Mesothelial cell of epicardium (in vitro differentiated cells): ENCODE measurements at places on chromosomes 5 and 9.

DNA sequence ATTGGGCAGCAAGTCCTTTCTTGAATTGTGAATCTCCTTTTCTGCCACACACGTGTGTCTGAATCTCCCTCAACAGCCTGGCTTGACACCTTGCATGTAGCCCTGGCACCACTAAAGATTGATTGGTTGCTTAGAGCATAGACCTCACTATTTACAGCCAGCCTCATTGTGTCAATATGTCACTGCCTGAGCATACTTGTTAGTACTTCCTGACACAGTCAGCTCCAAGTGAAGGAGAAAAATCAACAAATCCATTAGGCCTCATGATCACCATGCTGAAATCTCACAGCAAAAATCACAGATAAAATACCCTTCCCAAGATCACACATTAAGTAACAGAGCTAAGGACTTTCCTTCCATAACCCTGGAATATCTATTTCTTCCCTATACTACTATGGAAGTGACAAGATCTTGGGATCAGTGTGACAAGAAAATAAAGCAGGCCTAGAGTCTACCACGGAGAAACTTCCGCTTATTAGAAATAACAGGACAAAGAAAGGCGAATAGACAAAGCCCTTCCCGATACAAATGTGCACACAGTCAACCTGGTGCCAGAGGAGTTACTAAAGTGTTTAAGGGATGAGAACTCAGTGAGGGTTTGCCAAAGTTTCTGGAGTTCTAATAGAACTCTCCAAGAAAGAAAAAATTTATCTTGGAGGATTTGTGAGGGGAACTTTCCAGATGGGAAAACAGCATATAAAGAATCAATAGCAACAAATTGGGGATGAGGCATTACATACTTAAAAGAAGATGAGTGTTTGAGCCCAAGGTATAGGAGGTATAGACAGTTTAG, 5.6 kb upstream of the ARL15 start:
- peaks cover 10% of the 10 kb centered on the region for H3K27me3 ChIP-seq
- peaks cover 8% of the 10 kb centered on the region for H3K4me1 ChIP-seq
- H3K27ac ChIP-seq = no peak overlapping the region
- no peaks in the 10 kb centered on the region for H3K36me3 ChIP-seq
- no peak for DNase-seq

DNA sequence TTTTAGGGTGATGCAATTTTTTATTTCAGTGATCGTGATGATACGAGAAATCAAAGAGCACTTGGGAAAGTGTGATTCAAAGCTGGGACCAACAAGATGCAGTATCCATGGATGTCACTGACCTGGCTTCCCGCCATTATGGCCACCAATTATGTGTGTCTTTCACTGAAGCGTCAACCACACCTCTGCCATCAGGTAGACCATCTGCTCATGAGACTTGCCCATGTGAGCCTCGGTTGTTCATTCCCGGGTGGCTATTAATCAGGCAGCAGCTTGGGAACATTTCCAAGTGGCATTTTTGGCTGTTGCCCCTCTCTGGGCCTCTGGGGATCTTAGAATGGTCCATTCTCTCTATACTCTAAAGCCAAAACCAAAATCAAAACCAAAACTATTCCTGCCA, 436.0 kb upstream of the ADAMTSL1 start:
- no peak overlapping the region for H3K27ac ChIP-seq
- no peaks in the 10 kb centered on the region for H3K36me3 ChIP-seq
- DNase-seq = no peak

DNA sequence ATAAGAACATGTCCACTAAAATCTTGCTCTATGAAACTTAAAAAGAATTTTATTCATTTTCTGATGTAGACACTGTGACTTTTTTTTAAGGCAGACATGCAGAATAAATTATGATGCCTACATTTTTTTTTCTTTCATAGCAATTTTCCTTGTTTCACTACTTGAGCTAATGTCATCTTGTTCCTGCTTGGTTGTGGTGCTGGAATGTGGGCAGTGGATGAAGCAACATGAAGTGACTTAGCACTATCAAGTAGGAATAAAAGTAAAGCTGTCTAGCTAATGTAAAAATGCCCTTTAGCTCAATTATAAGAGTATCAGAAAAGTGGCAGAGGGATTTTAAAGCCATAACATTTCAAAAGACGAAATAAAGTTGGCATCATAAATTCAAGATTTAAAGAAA, 191.0 kb downstream of the ADAMTS6 start:
- H3K27ac ChIP-seq = no peak overlapping the region
- no peaks in the 10 kb centered on the region for H3K4me1 ChIP-seq
- H3K27me3 ChIP-seq = no peaks in the 10 kb centered on the region
- H3K4me3 ChIP-seq = no peak overlapping the region
- peaks cover 5% of the 10 kb centered on the region for H3K36me3 ChIP-seq
- no peak for DNase-seq

DNA sequence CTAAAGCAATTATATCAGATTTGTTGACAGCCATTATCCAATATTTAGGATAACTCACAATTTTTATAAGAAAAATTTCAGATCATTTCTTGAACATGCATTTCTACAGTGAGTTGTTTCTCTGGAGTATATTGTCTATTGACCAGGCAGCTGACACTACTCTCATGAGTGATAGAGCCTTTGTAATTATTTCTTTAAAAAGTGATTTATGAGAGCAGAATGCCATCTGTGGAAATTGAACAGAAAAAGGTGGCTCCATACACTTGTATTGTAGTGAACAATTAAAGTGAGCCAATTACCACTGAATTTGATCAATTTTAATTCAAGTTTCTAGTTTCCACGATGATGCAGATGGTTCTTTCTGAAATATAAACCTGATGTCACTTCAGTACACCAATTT, 855.4 kb downstream of the TAF11L14 start:
- peaks cover 29% of the 10 kb centered on the region for H3K4me1 ChIP-seq
- no peaks in the 10 kb centered on the region for H3K36me3 ChIP-seq
- no peaks in the 10 kb centered on the region for H3K27me3 ChIP-seq

DNA sequence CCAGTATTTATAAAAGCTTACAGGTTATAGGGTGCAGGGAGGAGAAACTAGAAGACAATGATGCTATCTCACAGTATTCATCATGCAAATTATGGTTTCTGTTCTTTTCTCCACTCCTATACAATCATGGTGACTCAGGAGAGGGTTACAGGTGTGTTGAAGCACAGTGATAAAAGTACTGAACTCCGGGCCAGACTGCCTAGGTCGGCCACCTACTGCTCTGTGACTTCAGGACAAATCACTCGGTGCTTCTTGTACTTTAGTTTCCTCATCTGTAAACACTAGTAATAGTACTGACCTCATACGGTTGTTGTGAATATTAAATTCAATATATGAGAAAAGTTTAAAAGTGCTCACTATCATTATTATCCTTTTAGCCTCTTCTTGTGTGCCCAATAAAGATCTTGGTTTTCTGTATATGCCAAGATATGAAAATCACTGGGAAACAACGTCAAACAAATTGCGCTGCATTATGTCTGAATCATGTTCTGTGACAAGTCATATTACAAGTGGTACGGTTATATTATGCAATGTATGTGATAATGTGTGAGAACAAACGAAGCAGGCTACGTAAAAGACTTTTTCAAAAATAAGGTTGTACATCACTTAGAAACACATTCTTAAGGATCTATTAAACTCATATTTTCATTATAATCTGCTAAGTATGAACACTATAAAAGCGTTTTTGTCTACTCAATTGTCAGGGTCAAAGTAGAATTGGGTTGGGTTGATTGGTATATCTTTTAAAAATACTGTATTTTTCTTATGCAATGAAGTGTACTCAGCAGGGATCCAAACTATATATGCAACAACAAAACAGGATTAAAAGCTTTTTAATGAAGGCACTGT, 153.3 kb downstream of the EFNA5 start:
- peaks cover 47% of the 10 kb centered on the region for H3K4me1 ChIP-seq
- peaks cover 4% of the 10 kb centered on the region for H3K36me3 ChIP-seq
- no peaks in the 10 kb centered on the region for H3K27me3 ChIP-seq
- no peak overlapping the region for H3K4me3 ChIP-seq
- H3K27ac ChIP-seq = no peak overlapping the region
- no peak for DNase-seq
